ENCODE measurements at places on chromosomes 12 and 14.

GRCh38 chr12:91276509-91276908 is 93.9 kb upstream of the DCN start:
- no peak for DNase-seq

DNA sequence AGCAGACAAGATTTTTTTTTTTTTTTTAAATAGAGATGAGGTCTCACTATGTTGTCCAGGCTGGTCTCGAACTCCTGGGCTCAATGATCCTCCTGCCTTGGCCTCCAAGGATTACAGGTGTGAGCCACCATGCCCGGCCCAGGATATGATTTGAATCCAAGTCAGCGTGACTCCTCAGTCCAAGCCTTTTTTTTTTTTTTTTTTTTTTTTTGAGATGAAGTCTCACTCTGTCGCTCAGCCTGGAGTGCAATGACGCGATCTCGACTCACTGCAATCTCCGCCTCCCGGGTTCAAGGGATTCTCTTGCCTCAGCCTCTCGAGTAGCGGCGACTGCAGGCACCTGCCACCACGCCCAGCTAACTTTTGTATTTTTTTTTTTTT is 6.9 kb downstream of the CABP1 start:
- no peak for DNase-seq

GRCh38 chr12:8033153-8034044 is 883 bp downstream of the FOXJ2 start:
- DNase-seq: peak; percentile 74

- DNase-seq: no peak
These were observed 177.9 kb downstream of the APAF1 start for GRCh38 chr12:98823012-98823411.

- peak; percentile 61 for DNase-seq
These were observed 58.1 kb upstream of the RMST start for GRCh38 chr12:97404543-97404942.

GRCh38 chr12:112350593-112351592 is 31.3 kb downstream of the HECTD4 start:
- no peak for DNase-seq

GRCh38 chr12:22173177-22173576 is 127.2 kb downstream of the CMAS start:
- DNase-seq: no peak

- no peak for DNase-seq
These were observed 111.6 kb downstream of the ADGRD1 start for GRCh38 chr12:131065279-131065678.

DNA sequence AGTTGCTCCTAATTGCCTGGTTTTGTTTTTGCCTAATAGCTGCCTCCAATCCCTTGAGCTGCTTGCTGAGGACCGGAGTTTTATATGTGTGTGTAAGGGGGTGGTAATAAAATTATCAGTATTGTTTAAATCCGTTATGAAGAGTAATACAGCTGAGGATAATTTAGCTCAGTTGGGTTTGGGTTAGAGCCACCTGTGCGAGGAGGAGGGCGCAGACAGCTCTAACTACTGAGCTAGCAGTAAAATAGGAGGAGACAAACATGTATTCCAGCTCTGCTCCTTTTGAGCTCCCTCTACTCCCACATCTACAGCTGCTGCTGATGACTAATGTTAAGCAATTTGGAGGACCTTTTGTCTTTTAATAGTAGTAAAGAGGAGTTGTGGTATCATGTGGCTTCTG is 61.5 kb downstream of the SPATS2 start:
- DNase-seq: no peak

- no peak for DNase-seq
These were observed 3.2 kb upstream of the TUBA1C start for GRCh38 chr12:49261721-49262120.

DNA sequence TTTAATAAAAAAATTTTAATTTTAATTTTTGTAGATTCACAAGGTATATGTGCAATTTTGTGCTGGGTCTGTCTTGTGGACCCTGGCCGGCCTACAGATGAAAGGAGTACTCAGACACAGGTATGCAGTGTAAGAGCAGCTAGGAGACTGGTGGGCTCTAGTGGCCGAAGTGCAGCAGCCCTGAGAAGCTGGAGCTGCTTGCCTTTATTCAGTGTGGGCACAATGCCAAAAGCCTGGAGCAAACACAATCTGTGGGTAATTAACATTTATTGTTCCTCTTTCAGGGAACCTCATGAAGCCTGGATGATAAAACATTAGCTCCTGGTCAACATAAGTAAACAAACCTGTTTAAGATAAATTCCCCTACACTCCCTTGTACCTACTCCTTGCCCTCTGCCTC is 135.7 kb upstream of the SEL1L start:
- DNase-seq: no peak

- no peak for DNase-seq
These were observed 249.8 kb upstream of the ARHGAP5 start for GRCh38 chr14:31827325-31827724.

DNA sequence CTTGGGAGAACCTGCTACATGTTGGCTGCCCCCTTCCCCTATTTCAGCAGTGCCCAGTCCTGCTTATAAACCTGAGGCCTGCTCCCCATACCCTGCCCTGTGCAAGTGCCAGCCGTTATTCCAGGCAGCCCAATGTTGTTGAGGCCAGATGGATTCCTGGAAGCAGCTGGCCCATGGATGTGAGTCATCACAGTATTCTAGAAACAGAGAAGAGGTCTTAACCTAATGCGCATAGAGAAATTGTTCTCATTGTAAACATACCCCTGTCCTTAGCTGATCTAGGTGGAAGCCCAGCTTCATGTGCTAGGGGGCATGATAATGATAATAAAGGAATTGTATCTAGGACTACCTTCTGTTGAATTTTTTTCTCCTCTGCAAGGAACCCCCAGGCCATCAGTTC is 69.7 kb downstream of the TSPAN11 start:
- DNase-seq: no peak

DNA sequence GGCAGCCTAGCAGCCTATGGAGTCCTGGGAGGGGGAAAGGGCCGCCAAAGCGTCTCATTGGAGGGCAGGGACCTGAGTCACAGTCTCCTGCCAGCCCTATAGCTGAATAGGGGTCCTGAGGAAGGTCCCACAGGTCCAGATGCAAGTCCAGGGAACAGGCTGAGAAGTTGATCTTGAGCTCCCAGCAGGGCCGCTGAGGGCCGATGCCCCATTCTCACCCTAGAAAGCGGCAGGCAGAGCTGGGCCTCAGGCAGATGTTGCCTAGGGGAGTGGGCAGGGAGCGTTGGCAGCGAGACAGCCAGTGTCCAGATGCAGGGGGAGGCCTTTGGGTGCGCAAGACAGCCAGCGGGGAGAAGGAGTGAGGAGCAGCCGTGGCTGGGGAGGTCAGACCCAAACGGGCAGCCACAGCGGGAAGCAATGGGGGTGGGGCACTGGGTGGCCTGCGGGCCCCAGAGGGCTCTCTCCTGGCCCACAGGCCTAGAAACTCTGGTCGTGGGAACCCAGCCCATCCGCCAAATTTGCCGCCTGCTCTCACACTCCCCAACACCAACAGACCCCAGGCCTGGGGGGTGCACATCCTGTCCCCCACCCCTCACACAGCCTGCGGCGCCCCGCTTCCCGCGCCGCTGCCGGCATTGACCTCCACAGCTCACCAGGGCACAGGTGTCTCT is 1.1 kb downstream of the HDAC7 start:
- peak; percentile 70 for DNase-seq

GRCh38 chr12:68349220-68349621 is 17.1 kb upstream of the MDM1 start:
- no peak for DNase-seq

- no peak for DNase-seq
These were observed 4.5 kb upstream of the DNAH10 start for GRCh38 chr12:123757561-123757960.

- no peak for DNase-seq
These were observed 41.4 kb upstream of the IGF1 start for GRCh38 chr12:102521662-102522277.

Measured in SK-N-SH (cell line).